ENCODE measurements at places on chromosomes 3 and 15. TPM values are rescaled to one million over a fixed set of nuclear protein-coding genes. Genes with fewer than 3 reads are reported as not detected.

Gene P2RY1
- 1.1 TPM for polyA plus RNA-seq

Gene CFAP92
- 0.23 TPM for polyA plus RNA-seq

Gene FHIT
- polyA plus RNA-seq: 4.2 TPM

Gene DNASE1L3
- polyA plus RNA-seq: 1.3 TPM

Gene SHC4
- polyA plus RNA-seq: 1.5 TPM

Gene SLC51B
- polyA plus RNA-seq: 0.08 TPM

Gene A4GNT
- not detected for polyA plus RNA-seq

Gene WDR53
- 9.7 TPM for polyA plus RNA-seq

Gene GPR176
- 2.6 TPM for polyA plus RNA-seq

Gene ZNF148
- 4.5 TPM for polyA plus RNA-seq

Gene RPS27L
- polyA plus RNA-seq: 53.4 TPM

Gene PEX11A
- polyA plus RNA-seq: 11.0 TPM

Gene ISY1
- polyA plus RNA-seq: 16.2 TPM

Gene TMEM207
- not detected for polyA plus RNA-seq

Gene PDIA5
- polyA plus RNA-seq: 3.7 TPM

Gene NPAP1
- polyA plus RNA-seq: not detected

Gene SLCO3A1
- 59.6 TPM for polyA plus RNA-seq

Gene TM4SF18
- 4.5 TPM for polyA plus RNA-seq

Gene ANKUB1
- polyA plus RNA-seq: not detected

Gene ZNF620
- polyA plus RNA-seq: 1.1 TPM

Gene SAMMSON
- not detected for polyA plus RNA-seq

Gene VEPH1
- not detected for polyA plus RNA-seq

Gene CEMIP
- polyA plus RNA-seq: 0.08 TPM

Gene KLHL40
- 0.61 TPM for polyA plus RNA-seq

Gene ATR
- 5.4 TPM for polyA plus RNA-seq

Gene CYP11A1
- 0.46 TPM for polyA plus RNA-seq

Gene RAP2B
- 1.5 TPM for polyA plus RNA-seq

Gene SEMA6D
- polyA plus RNA-seq: 2.8 TPM

Gene XIRP1
- 675 TPM for polyA plus RNA-seq

Gene MESP2
- polyA plus RNA-seq: not detected

Gene GOLGA6L9
- polyA plus RNA-seq: 1.7 TPM

Gene FANCI
- 0.42 TPM for polyA plus RNA-seq

Gene GOLGA8G
- polyA plus RNA-seq: not detected

Gene PYDC2
- polyA plus RNA-seq: not detected

Gene TIMP4
- 40.5 TPM for polyA plus RNA-seq

Gene TMEM108
- polyA plus RNA-seq: 0.49 TPM

Gene RTP1
- not detected for polyA plus RNA-seq

Gene NR2E3
- 0.11 TPM for polyA plus RNA-seq

Gene FGF12
- polyA plus RNA-seq: 366 TPM

Gene CLRN1
- polyA plus RNA-seq: not detected

Gene SKOR1
- 0.26 TPM for polyA plus RNA-seq

Gene LSAMP
- polyA plus RNA-seq: 1.6 TPM

Gene POLR2M
- polyA plus RNA-seq: 210 TPM

Gene LAMB2
- 836 TPM for polyA plus RNA-seq

Gene HTR3E
- polyA plus RNA-seq: not detected

Gene ALG1L2
- polyA plus RNA-seq: not detected

Gene P2RY14
- 0.75 TPM for polyA plus RNA-seq

Gene ZWILCH
- 0.53 TPM for polyA plus RNA-seq

Gene GATM
- polyA plus RNA-seq: 8.3 TPM

Gene GOLGA8T
- polyA plus RNA-seq: 0.07 TPM

Gene SLC28A2
- polyA plus RNA-seq: not detected

Gene CYP1A2
- not detected for polyA plus RNA-seq

Gene CHRNA5
- polyA plus RNA-seq: 1.0 TPM

Gene AMOTL2
- polyA plus RNA-seq: 36.4 TPM

Gene RLBP1
- not detected for polyA plus RNA-seq

Data from heart left ventricle (tissue), 16 donors.